ENCODE measurements at places on chromosomes 2 and 18. TPM values are rescaled to one million over a fixed set of nuclear protein-coding genes. Genes with fewer than 3 reads are reported as not detected.

XDH gene
- not detected for total RNA-seq

C2orf72 gene
- 0.96 TPM for total RNA-seq

CPLX4 gene
- total RNA-seq: not detected

DNA sequence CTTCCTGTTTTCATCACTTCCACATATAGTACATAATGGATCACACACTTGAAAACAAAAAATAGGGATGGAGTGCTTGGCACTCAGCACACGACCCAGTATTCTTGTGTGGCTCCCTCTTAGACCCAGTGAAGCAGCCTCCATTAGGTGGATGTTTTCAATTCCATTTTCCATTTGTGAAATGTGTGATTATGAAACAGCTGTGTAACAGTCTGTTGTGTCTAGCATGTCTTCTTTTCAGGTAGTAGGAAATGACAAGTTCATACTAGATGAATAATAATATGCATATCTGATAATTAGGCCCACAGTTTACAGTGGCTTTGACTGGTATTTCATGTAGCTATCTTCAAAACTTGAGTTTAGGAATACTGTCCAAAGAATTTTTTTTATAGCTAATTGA, 35.5 kb downstream of the EML6 start:
- no peaks in the 10 kb centered on the region for H3K36me3 ChIP-seq
- no peak overlapping the region for H3K4me3 ChIP-seq
- DNase-seq: no peak

GRCh38 chr2:144330951-144331673, 188.8 kb downstream of the ZEB2 start:
- DNase-seq: no peak
- H3K36me3 ChIP-seq: peaks cover 38% of the 10 kb centered on the region
- H3K27ac ChIP-seq: peak overlapping the region; percentile 98
- H3K27me3 ChIP-seq: no peaks in the 10 kb centered on the region
- H3K4me3 ChIP-seq: peak overlapping the region; percentile 94

- no peak for DNase-seq
- no peak overlapping the region for H3K4me3 ChIP-seq
- peaks cover 1% of the 10 kb centered on the region for H3K27me3 ChIP-seq
- H3K27ac ChIP-seq: no peak overlapping the region
Observed at GRCh38 chr2:88296247-88296646, 126.1 kb downstream of the THNSL2 start.

DNA sequence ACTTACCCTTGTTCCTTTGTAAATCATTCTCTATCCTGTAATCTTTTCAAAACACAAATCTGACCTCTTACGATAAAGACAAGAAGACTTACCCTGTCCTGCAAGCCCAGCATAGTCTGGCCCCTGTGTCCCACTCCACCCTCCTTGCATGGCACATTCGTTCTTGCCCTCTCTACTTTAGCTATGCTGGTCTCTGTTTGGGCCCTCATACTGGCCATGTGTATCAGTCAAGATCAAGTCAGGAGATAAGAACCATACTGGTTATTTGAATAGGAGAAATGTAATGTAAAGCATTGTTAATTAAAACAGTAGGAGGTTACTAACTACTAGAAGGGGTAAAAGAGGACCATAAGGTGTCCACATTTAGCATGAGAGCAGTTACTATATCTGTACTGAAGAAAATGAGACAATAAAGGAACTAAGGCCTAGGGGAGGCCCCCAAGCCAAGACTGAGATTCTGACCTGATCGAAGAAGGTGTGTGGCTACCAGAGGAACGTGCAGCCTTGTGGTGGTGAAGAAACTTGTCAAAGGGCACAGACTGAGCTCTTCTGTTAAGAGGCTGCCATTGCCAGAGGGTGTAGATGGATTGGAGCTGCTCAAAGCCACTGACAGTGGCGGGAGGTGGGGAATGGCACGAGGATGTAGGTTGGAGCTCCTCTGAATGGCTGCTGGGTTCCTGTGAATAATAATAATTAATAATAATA, 80.8 kb downstream of the KCTD18 start:
- no peaks in the 10 kb centered on the region for H3K27me3 ChIP-seq
- no peak overlapping the region for H3K4me3 ChIP-seq
- H3K4me1 ChIP-seq: peaks cover 14% of the 10 kb centered on the region
- peaks cover 15% of the 10 kb centered on the region for H3K36me3 ChIP-seq
- no peak for DNase-seq
- H3K27ac ChIP-seq: no peak overlapping the region

DNA sequence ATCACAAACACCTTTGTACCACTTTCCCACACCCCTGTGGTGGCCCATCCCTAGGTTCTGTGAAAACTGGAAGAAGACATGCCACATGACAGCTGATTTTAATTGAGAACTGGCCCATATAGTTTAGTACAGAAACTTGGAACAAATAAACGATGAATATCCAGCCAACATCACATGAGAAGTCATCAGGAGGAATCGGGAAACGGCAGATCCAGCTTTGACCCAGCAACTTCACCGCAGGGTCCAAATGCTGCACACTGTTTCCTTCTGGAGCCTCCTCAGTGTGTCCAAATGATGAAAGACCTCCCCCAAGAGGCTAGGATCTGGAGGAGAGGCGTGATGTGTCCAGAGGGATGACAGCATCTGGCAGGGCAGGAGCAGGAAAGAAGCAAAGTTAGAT, 75.5 kb downstream of the COPS8 start:
- no peak overlapping the region for H3K27ac ChIP-seq
- DNase-seq: no peak
- H3K4me3 ChIP-seq: no peak overlapping the region
- H3K36me3 ChIP-seq: peaks cover 6% of the 10 kb centered on the region
- peaks cover 9% of the 10 kb centered on the region for H3K27me3 ChIP-seq

GRCh38 chr2:27009716-27010115, 23.0 kb upstream of the TMEM214 start:
- DNase-seq: no peak
- H3K27me3 ChIP-seq: peaks cover 23% of the 10 kb centered on the region
- no peak overlapping the region for H3K27ac ChIP-seq
- H3K36me3 ChIP-seq: no peaks in the 10 kb centered on the region
- H3K4me1 ChIP-seq: peaks cover 18% of the 10 kb centered on the region
- H3K4me3 ChIP-seq: no peak overlapping the region

DNA sequence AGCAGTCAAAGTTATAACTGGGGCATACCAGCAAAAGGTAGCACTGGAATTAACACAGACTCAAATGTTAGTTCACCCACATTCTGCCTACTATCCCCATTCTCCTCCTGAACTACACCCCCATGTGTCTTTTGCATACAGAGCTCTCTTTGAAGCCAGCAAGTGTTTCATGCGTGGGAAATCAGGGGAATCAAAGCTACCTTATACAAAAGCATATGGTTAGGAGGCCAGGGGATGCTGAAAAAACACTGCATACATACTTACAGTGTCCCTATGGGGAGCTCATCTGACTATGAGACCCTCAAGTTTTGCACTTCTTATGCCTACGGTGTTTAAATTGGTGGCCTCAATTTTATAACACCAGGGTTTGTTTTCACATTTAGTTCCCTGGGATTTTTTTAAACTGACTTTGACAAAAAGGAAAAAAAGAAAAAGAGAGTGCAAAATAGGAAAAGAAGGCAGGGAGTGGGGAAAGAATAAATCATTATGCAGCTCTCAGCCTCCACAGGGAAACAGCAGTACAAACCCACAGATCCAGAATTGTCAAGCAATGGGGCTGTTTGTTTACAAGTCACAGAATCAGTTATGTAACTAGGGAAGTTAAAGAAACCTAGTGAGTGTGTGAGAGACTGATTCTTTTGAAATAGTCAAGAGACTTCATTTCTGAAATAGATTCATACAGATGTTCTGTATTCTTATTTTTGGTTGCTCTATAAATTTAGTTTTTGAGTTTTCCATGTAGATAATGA, 20.1 kb upstream of the PPP3R1 start:
- no peaks in the 10 kb centered on the region for H3K36me3 ChIP-seq
- H3K4me3 ChIP-seq: no peak overlapping the region
- peaks cover 47% of the 10 kb centered on the region for H3K27me3 ChIP-seq
- no peaks in the 10 kb centered on the region for H3K4me1 ChIP-seq
- H3K27ac ChIP-seq: no peak overlapping the region

DNA sequence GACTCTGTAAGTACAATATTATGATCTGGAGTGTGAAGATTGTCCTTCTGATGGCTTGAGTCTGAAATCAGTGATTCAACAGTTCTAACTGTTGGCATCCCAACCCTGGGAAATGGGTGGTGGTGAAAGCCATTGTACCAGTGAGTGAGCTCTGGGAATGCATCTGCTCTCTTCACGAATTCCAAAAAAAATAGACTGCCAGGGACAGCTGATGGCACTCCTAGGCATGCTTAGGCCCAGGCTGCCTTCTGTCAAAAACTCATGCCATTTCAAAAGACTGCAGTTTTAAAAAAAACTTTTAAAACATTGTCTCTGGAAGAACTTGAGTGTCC, 20.3 kb downstream of the OXER1 start:
- DNase-seq: no peak
- peaks cover 24% of the 10 kb centered on the region for H3K36me3 ChIP-seq
- no peak overlapping the region for H3K27ac ChIP-seq
- H3K4me1 ChIP-seq: peaks cover 11% of the 10 kb centered on the region
- no peak overlapping the region for H3K4me3 ChIP-seq
- no peaks in the 10 kb centered on the region for H3K27me3 ChIP-seq

- peaks cover 45% of the 10 kb centered on the region for H3K4me1 ChIP-seq
- no peak overlapping the region for H3K27ac ChIP-seq
- peaks cover 33% of the 10 kb centered on the region for H3K36me3 ChIP-seq
- H3K4me3 ChIP-seq: no peak overlapping the region
- no peaks in the 10 kb centered on the region for H3K27me3 ChIP-seq
Observed at GRCh38 chr2:200451511-200451910, 58.4 kb downstream of the KCTD18 start.

- no peak overlapping the region for H3K4me3 ChIP-seq
- H3K27ac ChIP-seq: no peak overlapping the region
- no peaks in the 10 kb centered on the region for H3K27me3 ChIP-seq
Observed at GRCh38 chr18:73270920-73271634, 403.3 kb upstream of the NETO1 start.

DNA sequence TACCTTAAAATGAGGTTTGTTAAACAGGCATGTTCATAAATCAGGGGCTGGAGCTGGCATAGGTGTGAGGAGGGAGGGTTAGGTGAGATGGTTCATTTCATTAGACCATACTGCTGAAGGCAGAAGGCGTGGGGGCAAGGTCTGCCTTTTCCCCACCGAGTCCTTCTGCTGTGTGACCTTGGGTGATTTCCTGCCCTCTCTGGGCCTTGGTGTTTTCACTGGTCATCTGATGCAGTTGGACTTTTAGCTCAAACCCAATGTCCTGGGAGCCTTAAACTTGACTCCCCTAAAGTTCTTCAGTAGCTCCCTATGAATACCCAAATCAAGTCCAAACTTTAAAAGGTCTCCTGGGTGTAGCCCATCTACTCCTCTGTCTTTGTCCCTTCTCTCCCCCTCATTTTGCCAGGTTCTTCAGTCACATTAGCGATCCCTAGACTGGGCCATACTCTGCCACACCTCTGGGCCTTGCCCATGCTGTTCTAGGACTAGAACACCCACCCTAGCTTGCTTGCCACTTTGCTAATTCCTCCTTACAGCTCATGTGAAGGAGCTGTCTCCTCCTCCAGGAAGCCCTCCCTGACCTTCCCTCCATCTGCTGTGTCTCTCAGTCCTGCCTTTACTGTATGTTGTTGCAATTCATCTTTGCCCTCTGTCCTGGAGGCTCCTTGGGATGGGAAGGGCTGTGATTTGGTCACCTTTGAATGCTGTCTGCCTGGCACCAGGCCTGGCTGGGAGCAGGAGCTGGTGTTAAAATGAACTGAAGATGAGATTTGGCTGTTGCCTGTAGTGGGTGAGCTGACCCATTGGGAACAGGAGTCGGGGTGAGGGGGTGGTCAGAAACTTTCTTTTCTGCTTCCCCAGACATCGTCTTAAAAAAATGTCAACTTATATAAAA, 85.4 kb upstream of the HS6ST1 start:
- H3K4me1 ChIP-seq: peaks cover 4% of the 10 kb centered on the region
- H3K27ac ChIP-seq: no peak overlapping the region
- H3K4me3 ChIP-seq: no peak overlapping the region
- no peaks in the 10 kb centered on the region for H3K36me3 ChIP-seq
